ENCODE measurements at places on chromosomes 6 and 20.

GRCh38 chr6:167407239-167408064 lies 82.6 kb downstream of the TTLL2 start:
- DNase-seq: no peak

GRCh38 chr6:134014588-134015137 lies 37.8 kb downstream of the SLC2A12 start:
- no peak for DNase-seq

DNA sequence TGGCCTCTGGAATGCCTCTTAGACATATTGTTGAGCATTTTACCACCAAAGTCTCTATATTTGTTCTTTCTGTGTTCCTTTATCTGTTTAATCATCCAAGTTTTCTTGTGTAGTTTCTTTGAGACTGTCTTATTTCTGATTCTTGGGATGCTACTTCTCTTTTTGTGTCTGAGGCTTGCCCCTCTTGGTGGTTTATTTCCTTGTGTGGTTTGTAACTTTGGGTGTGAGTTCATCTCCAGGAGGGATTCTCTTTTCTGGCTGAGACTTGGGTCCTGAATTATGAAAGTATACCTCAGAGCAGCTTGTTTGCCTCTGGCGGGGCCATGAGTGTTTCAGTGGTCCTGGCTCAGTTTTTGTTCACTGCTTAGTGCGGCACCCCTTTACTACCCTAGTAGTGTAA lies 33.9 kb downstream of the PPARD start:
- DNase-seq: no peak

- no peak for DNase-seq
Observed at GRCh38 chr6:141212296-141212695, 920.4 kb upstream of the GJE1 start.

DNA sequence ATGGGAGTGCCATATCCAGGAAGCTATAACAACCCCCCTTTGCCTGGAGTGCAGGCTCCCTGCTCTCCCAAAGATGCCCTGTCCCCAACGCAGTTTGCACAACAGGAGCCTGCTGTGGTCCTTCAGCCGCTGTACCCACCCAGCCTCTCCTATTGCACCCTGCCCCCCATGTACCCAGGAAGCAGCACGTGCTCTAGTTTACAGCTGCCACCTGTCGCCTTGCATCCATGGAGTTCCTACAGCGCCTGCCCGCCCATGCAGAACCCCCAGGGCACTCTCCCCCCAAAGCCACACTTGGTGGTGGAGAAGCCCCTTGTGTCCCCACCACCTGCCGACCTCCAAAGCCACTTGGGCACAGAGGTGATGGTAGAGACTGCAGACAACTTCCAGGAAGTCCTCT lies 56.7 kb upstream of the TMEM181 start:
- no peak for DNase-seq

DNA sequence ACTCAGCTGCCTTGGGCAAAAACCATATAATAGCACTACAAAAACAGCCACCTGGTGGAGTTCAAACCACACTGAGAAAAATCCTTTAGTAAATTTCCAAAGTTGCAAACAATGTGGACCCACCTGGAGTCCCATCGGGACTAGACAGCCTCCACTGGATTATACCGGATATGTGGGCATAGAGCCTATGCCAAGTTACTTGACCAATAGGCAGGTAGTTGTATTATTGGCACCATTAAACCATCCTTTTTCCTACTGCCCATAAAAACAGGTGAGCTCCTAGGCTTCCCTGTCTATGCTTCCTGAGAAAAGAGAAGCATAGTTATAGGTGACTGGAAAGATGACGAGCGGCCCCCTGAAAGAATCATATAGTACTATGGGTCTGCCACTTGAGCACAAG lies 51.7 kb upstream of the ADGRF4 start:
- no peak for DNase-seq

- no peak for DNase-seq
Observed at GRCh38 chr6:38644951-38645350, 5.2 kb upstream of the BTBD9 start.

DNA sequence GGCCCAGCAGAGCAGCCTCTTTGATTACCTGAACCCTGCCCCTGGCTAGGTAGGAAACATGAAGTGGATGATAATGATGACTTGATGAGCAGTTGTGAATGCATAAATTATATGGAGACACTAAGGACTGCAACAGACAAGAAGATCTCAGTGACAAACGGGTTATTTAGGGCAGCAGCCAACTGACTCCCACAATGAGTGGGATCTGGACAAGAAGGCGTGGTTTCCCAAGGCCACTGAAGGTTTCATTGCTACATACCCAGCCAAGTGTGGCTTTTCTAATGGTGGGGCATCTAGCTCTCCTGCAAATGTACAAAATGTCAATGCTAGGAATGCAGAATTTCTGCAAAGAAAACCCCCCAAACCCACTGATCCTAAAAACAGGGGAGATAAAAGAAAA lies 29.4 kb downstream of the RING1 start:
- no peak for DNase-seq

- no peak for DNase-seq
Observed at GRCh38 chr6:100763617-100764241, 117.4 kb downstream of the ASCC3 start.

GRCh38 chr20:8375898-8376297 lies 243.8 kb downstream of the PLCB1 start:
- no peak for DNase-seq

DNA sequence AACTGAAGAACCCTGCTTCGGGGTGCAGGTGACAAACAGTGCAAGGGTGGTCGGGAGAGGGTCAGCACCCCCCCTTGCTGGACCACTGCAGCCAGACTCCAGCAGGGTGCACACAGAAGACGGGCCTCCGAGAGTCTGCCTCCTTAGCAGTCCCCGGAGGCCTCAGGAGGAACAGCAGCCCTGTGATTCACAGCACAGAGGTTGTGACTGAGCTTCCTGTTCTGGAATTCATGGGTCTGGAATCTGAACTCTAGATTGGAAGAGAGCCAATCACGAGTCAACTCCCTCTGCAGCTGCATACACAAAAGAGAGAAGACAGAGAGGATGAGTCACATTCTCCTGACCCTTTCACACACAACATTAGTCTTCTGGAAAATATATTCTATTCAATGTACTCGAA lies 249.0 kb upstream of the OPRM1 start:
- DNase-seq: peak; percentile 36

DNA sequence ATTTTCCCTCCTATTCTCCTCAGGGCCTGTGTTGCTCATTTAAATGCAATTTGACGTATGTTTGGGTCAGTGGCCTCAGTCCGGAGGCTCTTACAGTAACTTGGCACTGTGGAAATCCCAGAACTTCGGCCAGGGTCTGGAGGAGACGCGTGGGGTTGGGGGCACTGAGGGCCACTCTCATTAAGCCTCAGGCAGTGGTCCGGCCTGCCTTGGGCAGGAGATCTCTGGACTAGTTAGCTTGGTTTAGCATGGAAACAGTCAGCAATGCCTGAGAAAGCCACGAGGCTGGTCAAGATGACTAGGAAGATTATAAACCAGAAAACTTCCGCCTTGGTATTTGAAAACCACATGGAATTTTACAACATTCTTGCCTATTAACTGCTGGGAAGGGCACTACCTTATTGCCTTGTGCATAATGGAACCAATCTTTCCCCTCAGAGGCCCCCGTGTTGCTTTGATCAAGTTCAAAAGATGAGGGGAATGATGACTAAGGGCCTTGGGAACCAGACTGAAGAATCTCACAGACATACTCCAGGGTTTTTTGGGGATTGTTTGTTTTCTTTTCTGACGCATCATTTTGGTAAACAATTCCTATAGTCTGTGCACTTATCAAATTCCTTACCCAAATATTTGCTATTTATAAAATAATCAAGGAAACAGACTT lies 206.0 kb upstream of the PREP start:
- DNase-seq: no peak

DNA sequence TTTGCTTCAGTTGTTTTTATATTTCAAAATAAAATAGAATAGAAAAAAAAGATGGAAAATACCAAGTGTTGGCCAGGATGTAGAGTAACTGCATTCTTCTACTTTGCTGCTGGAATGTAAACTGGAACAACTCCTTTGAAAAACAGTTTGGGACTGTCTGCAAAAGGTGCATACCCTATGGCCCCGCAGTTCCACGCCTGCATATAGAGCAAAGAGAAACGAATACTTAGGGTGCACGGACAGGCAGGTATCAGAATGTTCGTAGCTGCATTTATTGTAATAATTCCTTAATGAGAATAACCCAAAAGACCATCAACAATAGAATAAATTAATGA lies 603 bp upstream of the RAB23 start:
- DNase-seq: no peak

DNA sequence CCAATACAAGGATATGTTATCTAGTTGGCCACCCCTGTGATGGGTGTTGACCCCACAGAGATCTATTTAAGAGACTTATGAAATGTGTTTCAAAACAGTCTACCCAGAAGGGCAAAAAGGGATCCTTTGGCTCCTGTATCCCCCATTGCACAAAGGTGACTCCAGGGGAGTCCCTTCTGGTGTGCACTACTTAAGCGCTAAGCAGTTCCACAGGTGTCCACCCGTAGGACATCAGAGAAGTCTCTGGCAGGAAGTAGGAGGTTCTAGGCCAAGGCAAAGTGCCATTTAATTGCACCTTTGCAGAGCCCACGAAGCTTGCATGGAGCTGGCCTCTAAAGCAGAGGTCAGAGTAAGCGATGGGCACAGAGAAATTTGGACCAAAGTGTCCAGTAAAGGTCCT lies 147.7 kb downstream of the MRPL14 start:
- DNase-seq: no peak

DNA sequence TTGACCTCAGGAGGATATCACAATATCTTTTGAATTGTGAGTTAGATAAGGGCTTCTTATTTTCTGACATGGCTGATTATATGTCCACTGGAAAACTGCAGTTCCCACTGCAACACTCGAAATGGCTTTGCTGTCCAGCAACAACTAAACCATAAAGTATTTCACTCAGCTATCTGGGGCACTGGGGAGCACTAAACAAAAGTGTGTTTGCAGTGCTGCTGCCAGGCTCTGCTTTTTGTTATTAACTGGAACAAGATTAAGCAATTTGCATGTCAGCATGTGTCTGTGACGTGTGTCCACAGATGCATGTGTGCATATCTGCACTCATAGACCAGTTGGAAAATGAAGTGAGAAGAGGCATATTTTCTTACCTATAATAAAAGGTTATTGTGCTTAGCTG lies 107.8 kb upstream of the CCN2 start:
- no peak for DNase-seq

GRCh38 chr6:89368107-89368506 lies 15.6 kb upstream of the UBE2J1 start:
- no peak for DNase-seq

- no peak for DNase-seq
Observed at GRCh38 chr6:13447949-13448724, 39.3 kb downstream of the GFOD1 start.

DNA sequence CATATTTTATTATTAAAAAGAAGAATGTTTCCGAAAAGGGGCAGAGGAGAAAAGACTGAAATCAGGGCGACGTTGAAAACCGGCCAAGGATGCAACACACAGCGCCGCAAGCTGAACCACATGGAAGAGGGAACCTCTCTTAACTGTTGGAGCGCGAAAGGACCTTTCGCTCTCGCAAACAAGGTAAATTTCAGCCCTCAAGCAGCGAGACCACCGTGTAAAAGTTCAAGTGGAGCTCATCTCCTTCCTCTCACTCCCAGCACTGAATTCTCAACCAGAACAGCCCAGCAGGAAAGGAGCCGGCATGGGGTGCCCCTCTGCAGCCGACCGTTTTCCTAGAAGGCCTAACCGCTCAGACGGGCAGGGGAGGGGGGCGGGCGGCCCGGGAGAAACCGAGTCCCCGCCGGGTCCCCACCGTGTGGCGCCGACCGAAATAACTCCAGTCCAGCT lies 621 bp downstream of the GPR63 start:
- DNase-seq: no peak

- DNase-seq: no peak
Observed at GRCh38 chr6:20440296-20440695, 38.6 kb downstream of the E2F3 start.

DNA sequence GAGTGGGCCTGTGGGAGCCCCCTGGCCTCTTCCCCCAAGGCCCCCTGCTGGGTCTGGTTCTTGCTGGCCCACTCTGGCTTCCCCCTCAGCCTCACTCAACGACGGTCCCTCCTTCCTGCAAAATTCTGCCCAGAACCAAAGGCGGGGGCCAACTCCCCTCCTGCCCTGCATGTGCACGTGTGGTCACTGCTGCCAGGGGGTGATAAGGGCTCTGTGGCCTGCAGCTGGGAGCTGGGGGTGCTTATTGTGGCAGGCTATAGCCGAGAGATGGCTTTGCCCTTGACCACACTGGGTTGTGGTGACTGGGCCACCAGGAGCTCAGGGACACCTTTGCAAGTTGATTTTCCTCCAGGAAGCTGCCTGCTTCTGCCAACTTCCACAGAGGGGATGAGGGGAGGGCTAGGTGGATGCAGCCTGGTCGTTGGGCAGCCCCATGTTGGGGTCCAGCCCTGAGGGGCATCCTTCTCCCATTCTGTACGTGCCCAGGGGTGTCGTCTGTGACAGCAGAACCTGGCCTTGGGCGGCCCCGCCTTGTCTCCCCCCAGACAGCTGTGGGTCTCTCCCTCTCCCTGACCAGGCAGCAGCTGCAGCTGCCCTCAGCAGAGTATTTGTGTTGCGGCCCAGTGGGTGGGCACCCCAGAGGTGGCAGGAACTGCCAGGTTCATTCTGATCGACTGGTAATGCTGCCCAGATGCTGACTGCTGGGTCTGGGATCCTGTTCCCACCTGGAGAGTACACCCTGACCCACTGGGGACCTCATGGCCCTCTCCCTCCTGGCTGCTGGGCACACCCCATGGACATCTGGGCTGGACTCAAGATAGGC lies 5.6 kb downstream of the TCEA2 start:
- DNase-seq: no peak

DNA sequence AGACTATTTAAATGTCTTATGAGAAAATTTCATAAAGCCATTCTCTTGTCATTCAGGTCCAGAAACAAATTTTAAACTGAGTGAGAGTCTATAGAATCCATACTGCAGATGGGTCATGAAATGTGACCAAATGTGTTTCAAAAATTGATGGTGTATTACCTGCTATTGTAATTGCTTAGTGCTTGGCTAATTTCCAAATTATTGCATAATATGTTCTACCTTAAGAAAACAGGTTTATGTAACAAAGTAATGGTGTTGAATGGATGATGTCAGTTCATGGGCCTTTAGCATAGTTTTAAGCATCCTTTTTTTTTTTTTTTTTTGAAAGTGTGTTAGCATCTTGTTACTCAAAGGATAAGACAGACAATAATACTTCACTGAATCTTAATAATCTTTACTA lies 5.0 kb downstream of the MARCKS start:
- no peak for DNase-seq

GRCh38 chr6:11584244-11584643 lies 46.7 kb downstream of the TMEM170B start:
- DNase-seq: no peak

GRCh38 chr6:164897523-164898235 lies 411.7 kb downstream of the C6orf118 start:
- no peak for DNase-seq
